ENCODE measurements at places on chromosomes 3 and 15.

GRCh38 chr3:46908294-46908985 lies 30.9 kb downstream of the PTH1R start:
- no peak for DNase-seq

DNA sequence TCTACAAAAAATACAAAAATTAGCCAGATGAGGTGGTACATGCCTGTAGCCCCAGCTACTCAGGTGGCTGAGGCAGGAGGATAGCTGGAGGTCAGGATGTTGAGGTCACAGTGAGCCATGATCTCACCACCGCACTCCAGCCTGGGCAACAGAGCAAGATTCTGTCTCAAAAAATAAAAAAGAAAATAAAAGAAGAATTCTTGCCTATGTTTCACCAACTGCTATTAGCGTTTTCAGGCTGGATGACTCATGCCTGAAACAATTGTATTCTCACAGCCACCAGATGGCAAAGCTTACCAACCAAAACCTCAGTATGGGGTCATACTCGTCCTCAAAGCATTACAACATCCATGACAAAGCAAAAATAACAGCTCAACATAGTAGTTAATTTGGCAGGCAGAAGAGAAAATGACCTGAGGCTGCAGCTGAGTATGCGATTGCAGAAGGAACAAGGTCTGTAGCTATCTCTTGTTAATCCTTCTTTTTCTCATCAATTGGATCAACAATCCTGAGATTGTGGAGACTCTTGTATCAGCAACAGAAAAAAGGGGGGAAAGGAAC lies 52.2 kb downstream of the TP53BP1 start:
- DNase-seq = peak; percentile 32

- DNase-seq = no peak
Measured at GRCh38 chr3:169865176-169865767, 4.5 kb downstream of the LRRC31 start.

DNA sequence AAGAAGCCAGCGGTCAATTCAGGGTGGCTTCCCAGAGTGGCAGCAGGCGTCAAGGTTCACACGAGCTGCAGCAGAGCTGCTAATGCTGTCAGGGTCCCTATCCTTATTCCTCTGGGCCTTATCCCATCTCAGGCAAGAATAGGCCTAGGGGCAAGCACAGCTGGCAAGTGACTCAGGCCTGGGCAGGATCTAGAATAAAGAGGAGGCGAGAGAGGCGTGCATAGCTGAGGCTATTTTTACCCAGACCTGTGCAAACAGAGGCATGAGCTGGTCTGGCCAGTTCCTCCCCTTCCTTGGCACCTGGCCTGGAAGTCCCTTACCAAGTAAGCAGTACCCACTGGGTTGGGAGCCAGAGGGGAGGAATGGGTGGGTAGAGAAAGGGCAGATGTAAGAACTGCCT lies 12.2 kb upstream of the VIPR1 start:
- DNase-seq = no peak

DNA sequence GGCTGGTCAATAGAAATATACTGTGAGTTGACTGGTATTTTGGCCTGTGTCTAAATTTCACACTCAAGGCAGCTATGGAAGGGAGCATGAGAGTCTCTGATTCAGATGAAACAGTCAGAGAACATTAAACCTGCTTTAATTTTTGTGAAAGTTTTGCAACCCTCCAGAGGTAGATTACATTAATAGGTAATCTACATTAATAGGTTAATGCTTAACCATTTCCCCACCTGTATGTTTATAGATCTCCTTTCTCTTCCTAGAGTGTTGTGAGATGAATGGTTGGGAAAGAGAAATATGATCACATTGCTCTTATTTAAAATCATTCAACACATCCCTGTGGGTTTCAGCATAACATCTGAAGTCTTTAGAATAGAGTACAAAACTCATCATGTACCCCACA lies 586.9 kb upstream of the DPPA4 start:
- no peak for DNase-seq

DNA sequence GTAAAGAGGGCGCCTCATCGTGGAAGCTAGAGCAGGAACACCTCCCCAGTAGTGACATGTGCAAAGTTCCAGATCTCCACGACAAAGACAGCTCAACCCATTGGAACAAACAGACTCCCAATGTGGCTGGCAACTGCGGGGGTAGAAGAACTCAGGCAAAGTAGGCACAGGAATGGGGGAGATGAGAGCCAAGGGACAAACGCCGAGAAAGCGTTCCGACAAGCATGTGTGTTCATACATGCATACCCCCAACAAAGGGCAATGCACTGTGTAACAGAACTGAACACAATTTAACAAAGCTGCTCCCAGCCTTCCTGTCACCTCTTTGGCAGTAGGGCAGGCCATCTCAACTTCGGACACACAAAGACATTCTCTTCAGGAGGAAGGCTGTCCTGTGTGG lies 11.6 kb downstream of the RCCD1 start:
- DNase-seq = no peak

DNA sequence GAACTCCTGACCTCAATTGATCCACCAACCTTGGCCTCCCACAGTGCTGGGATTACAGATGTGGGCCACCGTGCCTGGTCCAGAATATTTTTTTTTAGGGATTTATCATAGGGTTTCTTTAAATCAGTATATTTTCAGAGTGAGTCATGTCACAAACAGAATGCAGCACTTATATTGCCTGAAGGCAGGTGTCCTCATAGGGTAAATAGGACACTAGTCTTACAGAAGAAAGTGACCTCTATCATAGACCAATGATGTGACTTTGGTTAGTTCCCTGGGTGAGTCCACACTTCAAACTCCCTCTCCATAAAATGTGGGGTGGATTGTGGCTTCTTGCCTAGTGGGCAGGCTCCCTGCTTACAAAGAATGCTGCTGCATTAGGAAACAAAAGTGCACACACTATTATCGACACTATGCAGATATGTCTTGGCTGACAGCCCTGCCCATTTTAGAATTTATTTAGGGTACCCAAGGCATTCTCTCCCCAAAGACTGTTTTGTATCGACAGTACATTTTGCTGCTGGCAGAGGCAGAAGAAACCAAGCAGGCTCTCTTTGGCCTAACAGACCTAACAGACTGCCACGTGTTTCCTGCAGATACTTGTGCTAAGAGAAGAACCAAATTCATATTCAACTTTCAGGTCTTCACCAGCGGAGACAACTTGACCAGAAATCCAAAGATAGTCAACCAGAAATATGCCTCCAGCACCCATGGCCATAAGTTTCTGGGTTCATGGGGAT lies 125.0 kb downstream of the MOBP start:
- DNase-seq = no peak

GRCh38 chr15:31004220-31004733 lies 12.8 kb upstream of the MTMR10 start:
- peak; percentile 28 for DNase-seq

DNA sequence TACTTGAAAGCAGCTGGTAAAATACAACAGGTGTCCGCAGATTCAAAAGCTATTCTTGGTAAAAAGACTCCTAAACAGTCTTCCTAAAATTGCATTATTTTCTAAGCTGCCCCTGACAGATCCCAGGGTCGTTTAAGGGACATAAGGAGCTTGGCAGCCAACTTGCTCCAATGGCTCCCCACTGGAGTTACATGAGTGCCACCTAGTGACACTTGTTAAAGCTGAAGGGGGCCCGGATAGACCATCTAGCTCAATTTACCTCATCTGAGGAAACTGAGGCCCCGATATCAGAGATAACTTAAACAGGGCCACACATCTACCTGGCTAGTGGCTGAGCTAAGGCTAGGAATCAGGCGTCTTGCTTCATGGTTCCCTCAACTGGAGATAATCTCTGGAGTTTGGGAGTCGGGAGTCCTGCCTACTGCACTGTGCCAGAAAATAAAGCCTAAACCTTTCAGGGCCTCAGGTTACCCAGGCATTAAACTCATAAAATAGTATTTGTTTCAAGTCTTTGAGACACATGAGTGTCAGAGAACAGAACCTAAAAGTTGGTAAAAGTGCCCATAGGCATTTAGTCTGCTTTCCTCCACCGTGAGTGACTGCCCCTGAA lies 6.5 kb upstream of the TBC1D23 start:
- peak; percentile 41 for DNase-seq

- no peak for DNase-seq
Measured at GRCh38 chr3:8712045-8712907, 21.3 kb upstream of the CAV3 start.

- no peak for DNase-seq
Measured at GRCh38 chr3:15439476-15439875, 12.1 kb downstream of the EAF1 start.

DNA sequence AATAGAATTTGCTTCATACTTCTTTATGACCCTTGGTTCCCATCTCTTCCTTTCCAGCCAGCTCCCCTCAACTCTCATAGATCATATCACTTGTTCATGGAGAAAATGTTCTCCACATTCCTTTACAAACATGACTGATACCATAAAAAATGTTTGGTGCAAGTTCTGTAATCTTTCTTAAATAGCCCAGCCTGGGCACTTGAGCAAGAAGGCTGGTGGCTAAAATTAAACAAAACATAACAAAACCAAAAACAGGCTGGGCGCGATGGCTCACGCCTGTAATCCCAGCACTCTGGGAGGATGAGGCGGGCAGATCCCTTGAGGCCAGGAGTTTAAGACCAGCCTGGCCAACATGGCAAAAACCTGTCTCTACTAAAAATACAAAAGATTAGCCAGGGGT lies 8.9 kb upstream of the POLR2M start:
- no peak for DNase-seq

GRCh38 chr15:92669432-92669831 lies 13.9 kb upstream of the FAM174B start:
- no peak for DNase-seq

- DNase-seq = no peak
Measured at GRCh38 chr3:128603811-128604775, 46.5 kb downstream of the RPN1 start.

All from CD4-positive, alpha-beta T cell treated with Interleukin-12 subunit alpha and Interleukin-12 subunit beta, for 1 hour (primary cell).